ENCODE measurements at places on chromosomes 6 and 20. TPM values are rescaled to one million over a fixed set of nuclear protein-coding genes. Genes with fewer than 3 reads are reported as not detected.

GRCh38 chr20:23305098-23305497, 45.5 kb upstream of the NXT1 start:
- peak; percentile 62 for DNase-seq

GRCh38 chr6:139863964-139864363, 489.5 kb upstream of the CITED2 start:
- no peak for DNase-seq

GRCh38 chr6:3808759-3809514, 40.2 kb upstream of the FAM50B start:
- peak; percentile 99 for DNase-seq

- DNase-seq: no peak
Observed at GRCh38 chr20:46913329-46914044, 18.8 kb downstream of the EYA2 start.

DNA sequence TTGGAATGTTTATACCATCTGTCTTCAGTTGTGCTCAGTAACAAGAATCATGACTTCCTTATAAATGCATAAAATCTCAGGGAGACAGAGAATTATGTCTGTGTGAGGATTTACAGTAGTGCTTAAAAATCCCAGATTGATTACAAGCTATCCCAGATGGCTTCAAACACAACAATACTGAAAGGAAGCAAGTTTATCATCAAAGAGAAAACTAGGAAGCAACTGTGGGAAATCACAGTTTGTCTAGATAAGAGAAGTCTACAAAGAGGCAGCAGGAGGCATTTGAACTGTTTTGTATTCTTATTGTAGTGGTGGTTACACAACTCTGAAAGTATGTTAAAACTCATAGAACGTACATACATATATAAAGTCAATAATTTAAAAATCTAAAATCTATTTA, 104.4 kb upstream of the SALL4 start:
- DNase-seq: no peak

C20orf204 gene
- total RNA-seq: 0.17 TPM

SERINC1 gene
- total RNA-seq: 180 TPM

SLPI gene
- total RNA-seq: not detected

CALHM5 gene
- total RNA-seq: 5.1 TPM

All from LHCN-M2 (cell line).